T-helper 1 cell (primary cell): ENCODE measurements at places on chromosomes 2 and 18.

DNA sequence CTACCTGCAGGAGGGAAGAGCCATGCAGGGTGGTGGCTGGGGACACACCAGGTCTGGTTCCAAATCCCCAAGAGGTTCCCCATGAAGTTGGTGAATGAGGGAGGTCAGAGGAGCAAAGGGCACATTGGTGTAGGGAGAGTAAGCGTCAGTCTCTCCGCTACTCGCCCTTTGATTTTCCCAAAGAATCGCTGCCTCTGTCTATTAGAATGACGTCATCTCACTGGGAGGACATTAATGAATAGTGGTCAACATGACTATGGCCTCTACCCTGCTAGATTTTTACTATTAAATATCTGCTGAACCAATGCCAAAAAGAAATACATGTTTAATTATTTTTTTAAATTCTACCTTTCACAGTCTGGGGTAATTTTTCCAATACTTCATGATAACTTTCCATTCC lies 109.6 kb upstream of the SNTG2 start:
- no peak for DNase-seq

DNA sequence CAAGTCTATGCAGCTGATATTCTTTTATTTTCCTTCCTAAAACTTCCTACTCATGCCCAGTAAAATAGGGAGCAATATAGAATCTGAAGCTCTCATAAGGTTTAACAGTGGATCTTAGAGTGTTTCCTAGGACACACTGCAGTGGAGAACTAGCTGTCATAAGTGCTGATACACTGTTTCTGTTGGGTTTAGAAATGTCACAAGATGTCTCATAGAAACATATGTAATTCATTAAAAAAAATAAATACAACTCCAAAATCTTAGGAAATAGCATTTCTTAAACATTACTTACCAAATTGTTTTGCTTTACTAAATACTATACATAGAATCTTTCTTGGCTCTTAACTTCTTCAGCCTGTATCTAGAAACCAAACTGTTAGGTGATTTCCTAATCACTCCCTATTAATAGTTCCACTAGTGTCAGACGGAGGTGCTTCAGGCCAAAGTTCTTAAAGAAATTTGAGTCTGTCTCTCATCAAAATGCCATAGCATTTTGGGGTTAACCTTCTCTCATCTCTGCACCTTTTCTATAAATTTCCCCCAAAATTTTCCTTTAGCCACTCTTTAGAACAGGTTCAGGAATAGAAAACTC lies 93.7 kb downstream of the CERKL start:
- DNase-seq = no peak

DNA sequence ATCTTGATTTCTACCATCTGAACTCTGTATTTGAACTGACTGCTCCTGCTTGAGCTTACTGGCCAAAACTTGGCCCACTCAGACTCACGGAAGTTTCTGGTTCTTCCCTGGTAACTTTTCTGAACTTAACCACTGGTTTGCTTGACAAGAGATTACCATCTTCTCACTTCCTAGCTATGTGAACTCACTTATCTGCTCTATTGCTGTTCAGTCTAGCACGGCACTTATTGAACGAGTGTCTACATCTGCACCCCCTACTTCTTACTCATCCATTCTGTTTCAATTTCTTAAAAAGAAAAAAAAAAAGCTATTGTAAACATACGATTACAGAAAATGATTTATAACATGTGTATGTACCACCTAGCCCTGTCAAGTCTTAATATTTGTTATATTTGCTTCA lies 9.0 kb downstream of the CKAP2L start:
- no peak for DNase-seq

DNA sequence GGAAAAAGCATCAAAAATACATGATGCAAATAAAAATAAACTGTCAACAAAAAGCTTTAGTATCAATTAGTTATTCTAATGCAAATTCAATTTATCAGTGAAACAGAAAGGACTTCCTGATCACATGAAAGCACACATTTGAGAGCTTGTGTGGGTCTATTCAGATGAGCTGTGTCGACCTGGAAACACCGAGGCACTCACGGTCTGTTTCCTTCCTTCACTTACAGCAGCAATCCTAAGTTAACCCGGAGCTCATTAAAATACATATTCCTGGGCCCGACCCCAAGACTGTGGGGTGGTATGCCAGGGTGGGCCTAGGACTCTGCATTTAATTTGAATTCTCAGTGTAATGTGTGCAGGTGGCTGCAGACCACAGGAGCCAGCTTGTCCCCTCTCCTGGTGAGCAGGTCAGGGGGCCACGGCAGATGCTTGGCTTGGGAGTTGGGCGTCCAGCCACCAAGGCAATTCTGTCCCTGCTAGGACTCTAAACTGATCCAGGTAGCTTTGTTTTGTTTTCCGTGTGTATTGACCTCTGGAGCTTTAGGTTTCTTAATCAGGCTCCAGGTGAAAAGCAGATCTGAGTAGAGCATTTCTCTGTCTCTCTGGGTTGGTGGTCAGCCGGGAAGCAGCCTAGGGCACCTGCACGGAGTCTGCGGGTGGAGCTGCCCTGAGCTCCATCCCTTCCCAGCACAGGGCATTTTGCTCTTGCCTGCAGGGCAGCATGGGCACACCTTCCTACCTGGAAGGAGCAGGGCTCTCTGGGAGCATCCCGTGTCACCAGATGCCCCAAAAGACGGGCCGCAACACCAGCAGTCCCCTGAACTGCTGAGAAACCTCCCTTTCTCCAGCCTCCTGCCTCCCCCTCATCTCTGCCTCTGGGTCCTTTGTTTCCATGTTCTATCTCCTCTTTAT lies 9.0 kb downstream of the MBP start:
- no peak for DNase-seq

GRCh38 chr2:15747603-15748471 lies 156.2 kb downstream of the DDX1 start:
- no peak for DNase-seq

DNA sequence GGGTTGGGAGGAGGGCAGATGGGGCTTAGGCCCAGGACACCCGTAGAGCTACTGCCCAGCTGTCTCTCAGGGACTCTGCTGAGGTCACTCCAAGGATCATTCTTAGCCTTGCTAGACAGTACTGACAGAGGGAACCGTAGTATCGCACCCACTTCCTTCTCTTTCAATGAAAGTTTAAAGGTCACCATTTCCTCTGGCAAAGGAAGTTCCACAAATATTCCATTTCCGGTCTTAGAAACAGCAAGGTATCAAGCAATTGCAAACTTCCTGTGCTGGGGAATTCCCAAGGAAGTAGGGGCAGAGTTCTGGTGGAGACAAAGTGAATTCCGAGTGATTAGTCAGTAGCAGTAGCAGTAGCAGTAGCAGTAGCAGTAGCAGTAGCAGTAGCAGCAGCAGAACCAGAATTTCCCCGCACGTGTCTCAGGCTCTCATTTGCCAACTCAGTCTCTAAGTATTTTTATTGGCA lies 24.7 kb downstream of the IL1B start:
- DNase-seq = no peak

DNA sequence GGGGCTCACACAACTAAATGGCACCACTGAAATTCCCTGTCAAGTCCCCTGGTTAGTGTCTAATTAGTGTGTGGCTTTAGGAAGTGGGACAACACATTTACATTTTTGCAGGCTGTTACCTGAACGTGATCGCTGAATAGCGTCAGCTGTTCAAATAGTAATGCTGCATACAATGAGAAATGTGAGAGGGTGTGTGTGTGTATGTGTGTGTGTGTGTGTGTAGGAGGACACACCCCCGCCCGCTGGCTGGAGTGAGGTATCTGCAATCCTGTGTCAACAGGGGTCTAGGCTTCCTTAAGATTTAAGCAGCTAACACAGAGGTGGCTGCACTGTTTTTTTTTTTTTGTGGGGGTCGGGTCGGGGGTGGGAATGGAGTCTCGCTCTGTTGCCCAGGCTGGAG lies 4.8 kb upstream of the LYPD6B start:
- no peak for DNase-seq

DNA sequence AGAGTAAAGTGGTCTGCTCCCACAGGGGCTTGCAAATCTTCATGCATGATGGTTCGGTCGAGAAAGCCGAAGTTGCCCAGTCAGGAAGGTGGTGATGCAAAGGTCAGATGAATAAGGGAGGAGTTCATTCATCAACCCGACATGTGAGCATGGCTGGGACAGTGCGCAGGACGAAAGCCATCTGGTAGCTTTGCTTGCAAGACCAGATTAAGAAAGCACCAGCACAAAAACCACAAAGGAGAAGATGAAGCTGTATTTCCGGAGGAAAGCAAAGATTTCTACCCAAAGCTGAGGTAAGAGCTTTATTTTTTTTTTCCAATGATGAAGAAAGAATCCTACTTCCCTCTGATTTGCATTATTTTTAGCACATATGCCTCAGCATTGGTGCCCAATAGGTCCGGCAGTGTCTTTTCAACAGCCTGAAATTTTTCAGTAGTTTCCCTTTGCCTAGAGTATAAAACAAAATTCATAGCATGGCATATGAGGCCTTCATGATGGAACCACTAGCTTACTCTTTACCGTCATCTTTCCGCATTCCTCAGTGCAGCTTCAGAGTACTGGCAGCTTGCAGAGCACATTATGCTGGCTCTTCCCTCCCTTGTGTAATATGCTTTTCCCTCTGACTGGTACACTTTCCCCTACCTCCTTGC lies 112.0 kb upstream of the THOC1 start:
- DNase-seq = no peak

- DNase-seq = no peak
These were observed 35.4 kb upstream of the LRP2 start for GRCh38 chr2:169397697-169398096.

DNA sequence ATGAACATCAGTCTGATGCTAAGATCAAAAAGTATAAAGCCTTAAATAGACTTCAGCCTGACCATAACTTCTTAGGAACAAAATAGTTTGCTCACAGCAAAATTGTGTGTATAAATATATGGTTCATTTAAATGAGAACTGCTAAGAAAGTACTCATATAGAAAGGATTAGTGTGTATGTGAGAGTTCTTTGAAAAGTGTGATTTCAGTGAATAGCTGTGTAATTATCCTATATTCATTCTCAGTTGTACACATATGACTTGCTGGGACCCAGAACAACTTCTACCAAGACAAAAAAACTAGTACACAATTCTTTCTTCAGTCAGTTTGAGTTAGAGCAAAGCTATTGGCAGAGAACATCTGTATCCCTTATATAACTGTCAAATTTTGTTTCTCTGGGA lies 7.2 kb downstream of the BBS5 start:
- no peak for DNase-seq

- DNase-seq = no peak
These were observed at the start of gene ADD2 for GRCh38 chr2:70767699-70768589. Gene ADD2, minus strand, starts transcription at chr2:70768200. Its CDS starts 61,792 bp downstream, at chr2:70706408.

DNA sequence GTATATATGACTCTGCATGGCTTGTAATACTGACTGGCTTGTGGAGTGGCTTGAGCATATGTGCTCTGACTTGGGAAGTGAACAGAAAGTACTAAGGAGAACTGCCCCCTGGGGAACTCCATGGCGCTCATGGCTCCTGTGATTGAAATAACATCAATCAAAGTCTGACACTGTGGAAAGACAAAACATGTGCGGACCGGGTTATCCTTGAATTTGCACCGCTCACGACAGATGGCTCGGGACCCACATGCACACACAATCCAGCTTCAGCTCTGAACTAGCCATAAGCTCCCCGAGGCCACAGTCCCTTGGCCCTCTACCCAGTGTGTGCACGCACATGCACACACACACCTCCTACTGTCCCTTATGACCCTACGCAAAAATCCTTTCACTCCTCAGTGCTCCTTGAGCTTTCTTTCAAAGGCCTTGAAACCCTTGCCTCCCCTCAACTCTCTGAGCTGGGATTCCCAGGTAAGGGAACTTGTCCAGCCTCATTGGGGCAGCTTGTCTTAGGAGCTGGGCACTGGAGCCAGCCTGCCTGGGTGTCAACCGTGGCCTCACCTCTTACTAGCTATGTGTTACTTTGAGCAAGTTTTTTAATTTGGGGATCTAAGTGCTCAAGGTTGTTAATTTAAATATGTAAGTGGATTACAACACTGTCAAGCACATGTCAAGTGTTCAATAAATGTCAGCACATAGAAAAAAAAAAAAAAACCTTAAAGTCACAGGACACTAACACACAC lies 43.6 kb downstream of the MRPS5 start:
- no peak for DNase-seq

DNA sequence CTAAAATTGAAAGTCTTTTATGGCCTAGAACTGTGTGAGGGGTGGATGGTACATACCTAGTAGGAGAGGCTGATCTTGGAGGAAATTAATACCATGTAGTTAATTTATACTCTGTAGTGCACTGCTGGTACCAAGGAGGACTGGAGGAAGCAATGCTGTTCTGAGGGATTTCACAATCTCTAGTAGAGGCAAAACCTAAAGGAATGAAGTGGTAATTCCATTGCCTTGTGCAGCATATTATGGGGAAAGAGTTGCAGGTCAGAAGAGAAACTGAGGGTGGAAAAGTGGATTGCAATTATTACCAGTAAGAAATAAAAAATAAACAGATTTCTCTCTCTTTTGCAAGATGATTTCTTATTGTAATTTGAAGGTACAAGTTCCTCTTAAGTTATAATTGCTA lies 2.2 kb downstream of the ABI2 start:
- DNase-seq = no peak

- no peak for DNase-seq
These were observed 23.8 kb downstream of the ASB18 start for GRCh38 chr2:236240228-236240990.

- DNase-seq = no peak
These were observed 900 bp downstream of the SLC40A1 start for GRCh38 chr2:189579585-189580186.

DNA sequence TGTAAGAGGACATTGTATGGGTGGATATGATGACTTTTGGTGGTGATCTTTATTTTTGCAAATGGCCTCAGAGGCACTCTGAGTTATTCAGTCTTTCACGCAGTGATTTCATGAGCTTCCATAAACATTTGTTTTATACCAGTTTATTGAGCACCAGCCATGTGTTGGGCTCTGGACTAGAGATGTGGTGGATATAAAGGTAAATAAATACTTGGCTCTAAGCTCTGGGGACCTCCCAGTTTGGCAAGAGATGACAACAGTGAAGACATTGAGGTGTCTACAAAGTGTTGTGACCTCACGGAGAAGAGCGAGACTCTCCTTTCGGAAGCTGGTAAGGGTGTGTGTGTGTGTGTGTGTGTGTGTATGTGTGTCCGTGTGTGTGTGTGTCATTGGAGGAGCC lies 146.4 kb downstream of the TANC1 start:
- DNase-seq = no peak

DNA sequence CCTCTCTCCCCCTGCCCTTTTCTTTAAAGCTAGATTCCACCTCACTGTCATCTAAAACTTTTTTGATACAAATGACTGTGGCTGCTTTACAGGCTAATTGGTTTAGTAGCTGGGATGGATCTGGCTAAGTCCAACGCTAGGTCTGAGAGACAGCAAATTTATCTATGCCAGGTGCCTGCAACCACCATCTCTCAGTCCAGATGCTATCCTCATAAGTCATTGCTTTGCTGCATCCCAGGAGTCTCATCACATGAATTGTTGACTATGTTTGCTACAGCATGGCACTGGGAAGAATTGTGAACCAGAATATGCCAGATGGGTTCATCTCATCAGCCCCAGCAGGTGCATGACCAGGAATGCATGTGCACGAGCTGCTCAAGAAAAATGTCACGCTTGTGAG lies 100.0 kb upstream of the PID1 start:
- DNase-seq = no peak

GRCh38 chr2:112166806-112167499 lies 28.8 kb downstream of the FBLN7 start:
- DNase-seq = no peak
